GM12891 (cell line): ENCODE measurements at places on chromosomes 5 and 9.

GRCh38 chr9:110217656-110218099 is 9.7 kb upstream of the C9orf152 start:
- no peak for DNase-seq

GRCh38 chr5:154698763-154699162 is 56.4 kb upstream of the LARP1 start:
- no peak for DNase-seq

DNA sequence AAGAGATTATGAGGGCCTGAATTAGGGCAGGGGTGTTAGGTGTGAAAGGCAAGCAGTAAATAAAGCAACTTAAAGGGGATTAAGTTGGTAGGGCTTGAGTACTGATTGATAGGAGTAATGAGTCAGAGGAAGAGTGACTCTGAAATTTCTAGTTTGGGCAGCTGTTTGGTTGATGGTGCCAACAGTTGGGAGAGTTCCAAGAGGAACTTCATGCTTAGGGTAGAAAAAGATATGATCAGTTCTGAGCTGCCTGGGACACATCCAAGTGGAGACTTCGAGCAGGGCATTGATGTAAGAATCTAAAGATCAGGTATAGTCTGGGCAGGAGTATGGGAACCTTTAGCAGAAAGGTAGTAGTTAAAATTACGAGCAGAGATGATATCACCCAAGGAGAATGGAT is 10.2 kb downstream of the MAMDC2 start:
- no peak for DNase-seq

- no peak for DNase-seq
Observed at GRCh38 chr5:146203872-146204192, 427 bp downstream of the RBM27 start.

DNA sequence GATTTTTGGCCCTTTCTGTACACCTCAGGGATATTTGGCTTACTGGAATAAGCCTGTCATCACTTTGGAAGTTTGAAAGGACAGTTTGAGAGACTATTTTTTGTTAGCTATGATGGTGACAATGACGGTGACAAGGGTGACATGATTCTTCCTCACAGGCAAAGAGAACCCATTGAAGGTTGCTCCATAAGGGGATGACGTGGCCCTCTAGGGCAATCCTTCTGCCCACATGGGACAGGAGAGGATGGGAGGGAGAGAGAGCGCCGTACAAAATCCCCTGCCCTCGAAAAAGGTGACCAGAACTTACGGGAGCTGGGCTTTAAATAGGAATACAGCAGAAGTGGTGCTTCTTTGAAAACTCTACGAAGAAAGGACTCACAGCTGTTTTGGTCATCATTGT is 22.6 kb downstream of the HRH2 start:
- DNase-seq: no peak

- no peak for DNase-seq
Observed at GRCh38 chr5:154806176-154806575, 44.2 kb downstream of the FAXDC2 start.

DNA sequence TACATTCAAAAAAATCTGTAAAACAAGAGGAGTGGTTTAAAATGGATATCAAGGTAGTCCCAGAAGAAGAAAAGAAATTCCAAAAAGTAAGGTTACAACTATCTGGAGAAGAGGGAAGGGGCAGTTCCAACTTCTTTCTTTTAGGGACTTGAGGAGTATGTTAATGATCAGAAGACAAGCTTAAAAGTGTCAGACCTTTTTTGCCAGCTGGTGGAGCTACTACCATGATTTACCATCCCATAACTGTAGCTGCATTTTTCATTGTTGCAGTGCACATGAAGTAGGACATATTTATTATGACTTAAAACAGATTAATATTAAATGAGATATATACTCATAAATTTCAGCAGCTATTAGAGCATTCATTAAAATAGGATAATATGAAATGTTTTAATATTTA is 158.5 kb upstream of the RGS7BP start:
- DNase-seq: no peak

DNA sequence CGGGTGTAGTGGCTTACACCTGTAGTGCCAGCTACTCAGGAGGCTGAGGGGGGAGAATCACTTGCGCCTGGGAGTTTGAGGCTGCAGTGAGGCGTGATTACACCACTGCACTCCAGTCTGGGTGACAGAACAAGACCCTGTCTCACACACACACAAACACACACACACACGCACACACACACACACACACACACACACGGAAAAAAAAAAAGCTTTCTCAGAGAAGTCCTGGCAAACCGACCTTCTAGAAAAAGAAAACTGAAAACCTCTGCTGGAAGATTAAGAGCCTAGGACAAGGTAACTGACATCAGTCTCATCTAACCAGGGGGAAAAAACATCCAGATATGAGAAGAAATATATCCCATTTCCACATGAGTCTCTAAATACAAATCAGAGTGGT is 140.3 kb upstream of the RETREG1 start:
- no peak for DNase-seq

DNA sequence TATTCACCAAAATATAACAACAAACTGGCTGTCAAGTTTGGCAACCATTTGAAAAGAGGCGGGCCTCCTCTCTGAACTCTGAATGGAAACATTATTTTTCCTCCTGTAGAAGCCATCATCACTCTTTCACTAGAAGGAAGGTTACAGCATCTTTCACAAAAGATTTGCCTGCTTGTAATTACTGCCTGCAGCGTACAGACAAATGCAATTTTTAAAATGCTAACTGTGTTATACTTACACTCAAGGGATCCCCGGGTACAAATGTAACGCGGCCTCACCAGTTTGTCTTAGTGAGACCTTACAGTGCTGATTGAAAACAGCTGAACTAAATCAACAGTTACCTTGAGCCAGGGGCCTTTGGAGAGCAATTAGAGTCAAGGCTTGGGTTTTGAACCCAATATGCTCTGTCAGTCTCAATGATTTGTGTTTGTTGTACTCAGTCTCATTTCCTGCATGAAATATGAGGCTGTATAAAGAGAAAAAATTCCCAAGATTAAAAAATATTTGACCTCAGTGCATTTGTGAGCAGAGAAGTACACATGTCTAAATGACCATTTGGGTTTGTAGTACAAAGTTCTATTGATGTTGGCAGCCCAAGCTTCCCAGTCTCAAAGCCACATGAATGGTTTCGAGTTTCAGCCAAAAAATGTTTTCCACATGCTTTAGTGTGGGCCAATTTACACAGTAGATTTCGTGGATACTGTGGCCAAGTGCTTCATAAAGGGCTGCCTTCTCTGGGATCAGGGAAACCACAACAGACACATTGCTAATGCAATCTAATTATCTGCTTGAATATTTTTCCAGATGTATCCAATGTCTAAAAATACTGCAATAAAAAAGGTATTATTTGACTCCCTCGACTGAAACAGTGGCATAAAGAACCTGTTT is 500.0 kb downstream of the SPATA31D1 start:
- DNase-seq: no peak

GRCh38 chr9:132040808-132041207 is 38.9 kb downstream of the MED27 start:
- DNase-seq: no peak

GRCh38 chr9:133752739-133753446 is 14.7 kb upstream of the SARDH start:
- DNase-seq: no peak

DNA sequence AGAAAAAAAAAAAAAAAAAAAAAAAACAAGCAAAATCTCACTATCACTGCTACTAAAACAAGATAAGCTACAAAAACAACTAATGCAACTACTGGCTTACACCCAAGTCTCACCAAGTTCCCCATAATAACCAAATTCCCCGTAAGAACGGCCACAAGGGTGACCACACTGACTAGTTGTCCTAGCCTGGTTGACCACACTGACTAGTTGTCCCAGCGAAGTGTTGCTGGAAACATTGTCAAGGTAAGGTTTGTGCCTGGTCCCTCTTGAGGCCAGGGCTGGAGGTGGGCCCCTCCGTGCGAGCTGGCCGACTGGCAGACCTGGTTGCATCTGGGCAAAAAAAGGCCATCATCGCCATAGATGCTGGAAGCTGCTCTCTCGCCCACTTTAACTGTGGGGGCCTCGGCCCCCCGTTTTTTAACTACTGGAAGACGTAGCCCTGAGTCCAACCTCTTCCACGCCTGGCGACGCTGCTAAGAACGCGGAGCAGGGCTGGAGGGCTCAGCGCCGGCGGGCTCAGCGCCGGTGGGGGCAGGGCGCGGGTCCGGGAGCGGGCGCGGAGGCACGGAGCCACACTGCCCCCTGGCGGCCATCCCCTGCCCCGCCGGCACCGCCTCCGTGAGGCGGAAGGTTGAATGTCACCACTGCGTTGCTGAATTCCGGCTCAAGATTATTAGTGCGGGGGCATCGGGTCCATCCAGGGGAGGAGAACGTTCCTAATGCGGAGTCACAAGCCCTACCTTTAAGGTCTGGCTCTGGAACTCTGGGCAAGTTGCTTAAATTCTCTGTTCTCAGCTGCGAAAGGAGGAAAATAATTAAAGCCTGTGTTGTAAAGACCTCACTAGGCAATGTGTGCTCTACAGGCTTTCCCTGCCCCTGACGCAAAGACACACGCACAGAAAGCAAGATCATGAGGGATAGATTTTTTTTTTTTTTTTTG is 84.0 kb downstream of the HSD17B3 start:
- peak; percentile 86 for DNase-seq

GRCh38 chr5:170228762-170229435 is 3.9 kb upstream of the C5orf58 start:
- DNase-seq: no peak

GRCh38 chr5:41559184-41559583 is 48.8 kb upstream of the PLCXD3 start:
- DNase-seq: no peak

- DNase-seq: no peak
Observed at GRCh38 chr9:114621975-114622609, 11.0 kb downstream of the TMEM268 start.

GRCh38 chr5:122773619-122774018 is 1.3 kb upstream of the SNX2 start:
- no peak for DNase-seq

DNA sequence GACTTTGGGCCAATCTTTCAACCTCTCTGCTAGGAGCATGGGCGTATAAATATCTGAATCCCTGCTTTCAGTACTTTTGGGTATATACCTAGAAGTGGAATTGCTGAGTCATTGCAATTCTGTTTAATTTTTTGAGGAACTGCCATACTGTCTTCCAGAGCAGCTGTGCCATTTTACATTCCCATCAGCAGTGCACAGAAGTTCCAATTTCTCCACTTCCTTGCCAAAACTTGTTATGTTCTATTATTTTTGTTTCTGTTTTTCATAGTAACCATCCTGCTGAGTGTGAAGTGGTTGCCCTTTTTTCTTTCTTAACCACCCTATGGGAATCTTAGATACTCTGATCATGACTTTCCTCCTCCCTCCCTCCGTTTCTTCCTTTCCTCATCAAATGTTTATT is 11.1 kb upstream of the CCIN start:
- DNase-seq: no peak

DNA sequence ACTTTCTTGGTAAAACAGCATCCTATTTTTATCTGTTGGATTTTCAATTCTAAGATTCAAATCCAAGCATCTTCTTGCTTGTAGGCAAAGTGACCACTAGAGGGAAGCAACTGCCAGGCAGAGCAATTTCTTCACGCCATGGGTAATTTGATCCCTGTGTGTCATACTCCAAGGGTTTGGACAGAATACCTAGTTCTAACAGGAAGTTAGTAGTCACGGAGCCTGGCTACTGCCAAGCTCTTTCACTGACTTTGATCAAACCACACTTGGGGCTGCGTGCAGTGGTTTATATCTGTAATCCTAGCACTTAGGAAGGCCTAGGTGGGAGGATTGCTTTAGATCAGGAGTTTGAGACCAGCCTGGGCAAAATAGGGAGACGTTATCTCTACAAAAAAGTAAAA is 473.6 kb upstream of the TNC start:
- DNase-seq: no peak

DNA sequence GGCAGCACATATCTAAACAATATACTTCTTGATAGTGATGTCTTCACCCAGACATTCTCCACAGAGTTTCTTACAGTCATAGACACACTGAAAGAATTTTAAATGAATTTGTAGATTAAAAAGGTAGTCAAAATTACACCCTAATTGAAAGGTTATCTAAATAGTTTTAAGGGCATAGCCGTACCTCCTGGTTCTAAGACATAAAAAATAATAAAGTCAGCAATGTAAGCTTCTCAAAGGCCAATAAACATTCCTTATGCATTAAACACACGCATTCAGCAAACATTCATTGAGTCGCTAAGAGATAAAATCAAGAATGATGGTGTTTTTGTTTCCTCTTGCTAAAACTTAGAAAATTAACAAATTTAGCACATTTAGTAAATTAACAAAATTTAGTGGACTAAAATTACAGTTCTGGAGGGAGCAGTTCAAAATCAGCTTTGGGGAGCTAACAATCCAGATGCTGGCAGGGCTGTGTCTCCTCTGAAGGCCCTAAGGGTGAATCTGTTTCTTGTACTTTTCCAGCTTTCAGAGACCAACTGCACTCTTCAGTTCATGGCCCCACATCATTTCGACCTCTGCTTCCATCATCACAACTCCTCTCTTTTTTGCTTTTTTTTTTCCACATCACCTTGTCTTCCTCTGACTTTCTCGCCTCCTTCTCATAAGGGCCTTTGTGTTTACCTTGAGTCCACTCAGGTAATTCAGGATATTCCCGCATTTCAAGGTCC is 516.5 kb downstream of the DNAH5 start:
- no peak for DNase-seq

DNA sequence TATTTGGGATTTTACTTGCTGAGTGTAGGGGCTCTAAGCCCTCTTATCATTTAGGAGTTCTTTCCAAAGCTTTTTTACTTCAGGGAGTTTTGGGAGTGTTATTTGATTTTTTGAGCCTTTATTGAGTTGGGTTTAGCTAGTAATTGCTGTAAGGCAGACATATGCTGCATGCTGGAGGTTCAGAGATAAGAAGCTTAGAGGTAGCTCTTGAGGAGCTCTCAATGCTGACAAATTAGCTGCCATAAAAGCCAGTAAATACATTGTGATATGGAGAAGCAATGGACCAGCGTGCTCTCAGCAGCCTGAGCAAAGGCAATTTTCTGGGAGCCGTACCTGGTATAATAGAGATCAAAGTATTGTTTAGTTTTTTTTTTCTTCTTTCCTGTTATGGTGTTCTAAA is 11.6 kb downstream of the ARHGEF28 start:
- DNase-seq: no peak

DNA sequence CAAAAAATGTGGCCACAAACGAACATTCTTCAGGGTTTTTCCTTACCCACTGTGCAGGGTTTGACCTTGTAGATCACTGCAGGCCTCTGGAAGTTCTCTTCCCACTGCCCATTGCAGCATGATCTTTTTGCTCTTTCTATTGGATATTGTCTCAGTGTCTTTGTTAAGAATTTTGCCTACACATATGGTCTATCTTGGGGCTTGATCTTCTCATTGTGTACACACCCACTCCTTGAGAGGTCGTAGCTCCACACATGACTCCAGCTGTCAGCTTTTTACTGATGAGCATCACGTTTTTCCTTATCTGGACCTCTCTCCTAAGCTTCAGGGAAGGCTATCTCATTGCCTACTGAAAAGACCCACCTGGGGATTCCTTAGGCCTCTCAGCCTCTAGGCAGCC is 3.0 kb upstream of the GLRX start:
- DNase-seq: no peak

- DNase-seq: peak; percentile 14
Observed at GRCh38 chr9:16869882-16870595, 431 bp downstream of the BNC2 start.
